HFFc6 (cell line): ENCODE measurements at places on chromosomes 5 and 9.

DNA sequence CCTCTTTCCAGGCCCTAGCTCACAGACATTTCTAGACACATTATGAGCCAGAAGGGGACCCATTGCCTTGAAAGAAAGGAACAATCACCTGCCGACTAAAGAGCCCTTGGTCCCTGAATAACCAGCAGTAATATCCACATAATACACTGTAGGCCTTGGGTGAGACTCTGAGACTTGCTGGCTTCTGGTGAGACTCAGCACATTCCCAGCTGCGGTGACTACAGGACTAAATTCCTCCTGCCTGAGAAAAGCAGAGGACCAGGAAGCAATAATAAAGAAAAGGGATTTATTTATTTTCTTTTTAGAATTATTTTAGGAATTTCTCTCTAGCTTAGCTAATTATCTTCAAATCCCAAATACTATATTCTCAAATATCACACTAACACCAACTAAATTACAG, 87.8 kb upstream of the RGS7BP start:
- no peak overlapping the region for H3K27ac ChIP-seq
- H3K27me3 ChIP-seq: no peaks in the 10 kb centered on the region
- no peaks in the 10 kb centered on the region for H3K36me3 ChIP-seq
- no peak overlapping the region for H3K4me3 ChIP-seq
- H3K4me1 ChIP-seq: no peaks in the 10 kb centered on the region
- no peak for DNase-seq

- no peaks in the 10 kb centered on the region for H3K36me3 ChIP-seq
- no peak overlapping the region for H3K4me3 ChIP-seq
- H3K4me1 ChIP-seq: peaks cover 17% of the 10 kb centered on the region
Observed at GRCh38 chr9:128727640-128728248, 3.8 kb upstream of the ZDHHC12 start.

GRCh38 chr5:149849966-149850910, 94.4 kb downstream of the PDE6A start:
- H3K27ac ChIP-seq: no peak overlapping the region
- no peak for DNase-seq
- peaks cover 21% of the 10 kb centered on the region for H3K27me3 ChIP-seq

- no peaks in the 10 kb centered on the region for H3K4me1 ChIP-seq
- peaks cover 19% of the 10 kb centered on the region for H3K27me3 ChIP-seq
- no peak overlapping the region for H3K27ac ChIP-seq
Observed at GRCh38 chr5:55241746-55242145, 8.3 kb upstream of the CCNO start.

GRCh38 chr9:129197978-129198318, 19.9 kb upstream of the IER5L start:
- peaks cover 3% of the 10 kb centered on the region for H3K27me3 ChIP-seq
- no peaks in the 10 kb centered on the region for H3K36me3 ChIP-seq
- no peak for DNase-seq
- peaks cover 17% of the 10 kb centered on the region for H3K4me1 ChIP-seq

- H3K4me1 ChIP-seq: peaks cover 17% of the 10 kb centered on the region
- H3K27ac ChIP-seq: no peak overlapping the region
- H3K27me3 ChIP-seq: no peaks in the 10 kb centered on the region; the same call in none of the 2 replicates
- no peak overlapping the region for H3K4me3 ChIP-seq
Observed at GRCh38 chr5:159152876-159153275, 53.2 kb upstream of the EBF1 start.

DNA sequence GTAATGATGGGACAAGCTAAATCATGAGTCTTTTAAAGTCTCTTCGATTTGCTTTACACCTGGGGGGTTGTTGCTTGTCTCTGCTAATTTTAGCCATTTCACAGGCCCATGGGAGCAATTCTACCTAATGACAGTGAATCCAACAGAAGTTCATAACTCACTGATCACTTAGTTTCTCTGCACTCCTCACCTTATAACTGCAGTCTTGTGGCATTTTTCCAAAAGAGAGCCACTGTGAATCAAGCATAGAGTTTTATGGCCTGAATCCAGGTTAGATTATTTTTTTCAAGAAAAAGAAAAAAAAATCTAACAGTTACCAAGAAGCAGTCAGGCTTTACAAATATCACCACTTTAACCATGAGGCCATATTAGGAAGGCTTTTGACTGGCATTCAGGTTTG, 1.5 kb upstream of the IL7R start:
- H3K27ac ChIP-seq: no peak overlapping the region
- peaks cover 2% of the 10 kb centered on the region for H3K27me3 ChIP-seq
- peaks cover 6% of the 10 kb centered on the region for H3K36me3 ChIP-seq
- H3K4me1 ChIP-seq: peaks cover 97% of the 10 kb centered on the region
- no peak for DNase-seq
- no peak overlapping the region for H3K4me3 ChIP-seq

GRCh38 chr5:149823375-149823774, 93.3 kb downstream of the PPARGC1B start:
- H3K4me1 ChIP-seq: peaks cover 8% of the 10 kb centered on the region
- DNase-seq: no peak
- H3K27me3 ChIP-seq: peaks cover 11% of the 10 kb centered on the region
- H3K4me3 ChIP-seq: no peak overlapping the region
- H3K36me3 ChIP-seq: no peaks in the 10 kb centered on the region

DNA sequence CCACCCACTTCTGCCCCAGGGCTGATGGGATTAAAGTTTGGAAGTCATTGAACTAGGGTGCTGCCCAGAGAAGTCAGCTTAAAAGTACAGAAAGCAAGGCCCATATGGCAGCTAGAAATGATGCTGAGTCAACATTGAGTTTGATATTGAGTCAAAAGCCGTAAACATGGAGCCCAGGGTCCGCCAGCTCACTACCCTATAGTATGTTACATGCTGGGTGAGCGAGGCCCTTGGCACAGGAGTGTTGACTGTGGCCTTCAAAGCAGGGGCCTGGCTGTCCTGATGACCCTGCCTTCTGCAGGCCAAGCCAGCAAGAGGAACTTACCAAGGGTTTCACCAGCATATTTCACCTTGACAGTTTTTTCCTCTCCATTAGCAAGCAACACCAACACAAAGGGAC, 222.5 kb downstream of the GRIA1 start:
- H3K36me3 ChIP-seq: no peaks in the 10 kb centered on the region
- no peak overlapping the region for H3K27ac ChIP-seq
- H3K4me3 ChIP-seq: no peak overlapping the region

DNA sequence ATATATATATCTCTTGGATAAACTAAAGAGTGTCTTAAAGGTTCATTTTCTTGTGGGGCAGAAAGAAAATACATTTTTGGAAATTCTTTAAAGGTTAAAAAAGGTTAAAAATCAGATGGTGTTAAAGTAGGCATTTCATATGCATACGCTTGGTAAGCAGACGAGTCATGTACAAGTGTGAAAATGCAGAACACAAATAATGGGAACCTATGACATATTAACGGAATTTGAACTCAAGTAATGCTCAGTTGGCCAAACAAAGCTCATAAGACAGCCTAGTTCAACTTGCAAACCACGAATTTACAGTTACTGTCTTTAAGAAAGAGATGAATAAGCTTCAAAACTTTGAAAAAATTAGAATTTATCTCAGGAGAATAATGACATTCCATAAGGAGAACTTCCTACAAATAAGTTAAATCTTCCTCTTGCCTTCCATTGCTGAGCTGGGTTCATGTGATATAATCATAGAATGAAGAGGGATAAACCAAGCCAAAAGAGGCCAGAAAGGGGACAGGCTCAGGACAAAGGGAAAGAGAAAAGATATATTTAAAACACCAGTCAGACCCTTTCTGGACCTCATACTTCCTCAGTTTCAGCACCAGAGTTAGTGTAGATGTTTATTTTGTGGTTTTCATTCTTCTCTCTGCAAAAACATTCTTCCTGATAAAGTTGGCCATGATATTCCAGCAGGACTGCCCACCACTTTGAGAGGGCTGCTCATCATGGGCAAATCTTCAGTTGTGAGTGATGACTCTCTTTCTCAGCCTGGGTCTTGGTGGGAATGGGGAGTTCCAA, 256.7 kb upstream of the CD180 start:
- no peak for DNase-seq
- H3K4me1 ChIP-seq: no peaks in the 10 kb centered on the region
- H3K27me3 ChIP-seq: no peaks in the 10 kb centered on the region; the same call in 1 of the 2 replicates
- no peak overlapping the region for H3K27ac ChIP-seq

DNA sequence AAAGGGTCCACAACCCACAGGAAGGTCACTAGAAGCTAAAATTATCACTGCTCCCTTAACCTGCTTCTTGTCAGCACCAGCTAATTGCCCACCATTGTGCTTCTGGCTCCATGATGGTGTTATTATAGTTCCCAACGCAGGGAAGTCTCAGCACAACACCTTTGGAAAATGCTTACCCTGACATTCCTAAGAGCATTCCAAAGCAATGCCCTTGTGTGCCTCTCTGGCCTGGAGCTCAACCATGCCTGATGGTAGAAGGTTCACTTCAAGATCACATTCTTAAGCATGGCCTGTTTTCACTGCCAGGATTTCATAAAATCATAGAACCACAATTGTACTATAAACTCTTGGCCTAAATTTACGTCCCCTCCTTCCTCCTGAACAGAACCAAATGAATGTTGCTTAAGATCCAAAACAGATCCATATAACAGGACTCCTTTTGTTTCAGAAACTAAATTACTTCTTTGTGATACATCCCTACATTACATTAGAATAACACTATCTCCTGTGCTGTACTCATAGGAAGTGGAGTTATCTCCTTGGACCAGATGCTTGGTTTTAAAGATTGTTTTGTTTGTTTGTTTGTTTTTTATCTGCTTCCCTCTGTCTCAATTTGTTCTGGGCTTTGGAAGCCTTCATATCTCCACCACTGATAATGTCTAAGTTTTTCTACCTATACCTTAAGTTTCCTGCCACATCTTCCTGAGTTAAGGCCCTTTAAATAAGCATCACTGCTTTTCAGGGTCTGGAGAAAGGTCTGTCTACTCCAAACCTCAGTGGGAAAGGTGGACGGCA, 32.1 kb downstream of the ARL15 start:
- peaks cover 20% of the 10 kb centered on the region for H3K4me1 ChIP-seq
- no peak overlapping the region for H3K4me3 ChIP-seq
- H3K27me3 ChIP-seq: no peaks in the 10 kb centered on the region

GRCh38 chr5:77131361-77131760, 44.3 kb upstream of the ZBED3 start:
- DNase-seq: no peak
- H3K27me3 ChIP-seq: peaks cover 23% of the 10 kb centered on the region
- H3K4me1 ChIP-seq: peaks cover 18% of the 10 kb centered on the region
- no peak overlapping the region for H3K4me3 ChIP-seq
- no peaks in the 10 kb centered on the region for H3K36me3 ChIP-seq

- H3K27ac ChIP-seq: peak overlapping the region; percentile 96
- H3K4me3 ChIP-seq: peak overlapping the region; percentile 97
- no peaks in the 10 kb centered on the region; the same call in 1 of the 2 replicates for H3K27me3 ChIP-seq
- peaks cover 31% of the 10 kb centered on the region for H3K36me3 ChIP-seq
- DNase-seq: peak; percentile 80
Observed at GRCh38 chr5:131164191-131165118, 601 bp downstream of the HINT1 start.

- H3K27me3 ChIP-seq: peaks cover 2% of the 10 kb centered on the region
- H3K4me1 ChIP-seq: peaks cover 48% of the 10 kb centered on the region
- no peak overlapping the region for H3K27ac ChIP-seq
- H3K4me3 ChIP-seq: no peak overlapping the region
- no peak for DNase-seq
- peaks cover 35% of the 10 kb centered on the region for H3K36me3 ChIP-seq
Observed at GRCh38 chr9:83418283-83418682, 119.9 kb downstream of the FRMD3 start.
